ENCODE measurements at places on chromosomes 2 and 18.

DNA sequence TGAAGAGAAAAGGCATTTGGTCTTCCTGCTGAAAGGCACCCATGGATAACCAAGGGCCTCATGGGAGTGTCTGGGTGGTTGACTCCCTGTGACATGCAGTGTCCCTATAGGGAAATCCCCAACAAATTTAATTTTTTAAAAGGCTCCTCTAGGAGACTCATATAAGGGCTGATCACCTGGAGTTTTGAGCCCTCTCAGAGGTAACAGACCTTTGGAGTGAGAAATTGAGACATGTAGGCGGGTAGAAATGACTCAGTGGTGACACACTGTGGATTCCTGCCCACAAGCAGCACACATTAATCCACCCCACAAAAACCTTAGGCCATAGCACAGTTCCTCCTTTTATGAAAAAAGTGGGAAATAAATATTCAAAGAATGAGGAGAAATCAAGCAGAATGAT lies 557.0 kb upstream of the CNTNAP5 start:
- no peak for DNase-seq

DNA sequence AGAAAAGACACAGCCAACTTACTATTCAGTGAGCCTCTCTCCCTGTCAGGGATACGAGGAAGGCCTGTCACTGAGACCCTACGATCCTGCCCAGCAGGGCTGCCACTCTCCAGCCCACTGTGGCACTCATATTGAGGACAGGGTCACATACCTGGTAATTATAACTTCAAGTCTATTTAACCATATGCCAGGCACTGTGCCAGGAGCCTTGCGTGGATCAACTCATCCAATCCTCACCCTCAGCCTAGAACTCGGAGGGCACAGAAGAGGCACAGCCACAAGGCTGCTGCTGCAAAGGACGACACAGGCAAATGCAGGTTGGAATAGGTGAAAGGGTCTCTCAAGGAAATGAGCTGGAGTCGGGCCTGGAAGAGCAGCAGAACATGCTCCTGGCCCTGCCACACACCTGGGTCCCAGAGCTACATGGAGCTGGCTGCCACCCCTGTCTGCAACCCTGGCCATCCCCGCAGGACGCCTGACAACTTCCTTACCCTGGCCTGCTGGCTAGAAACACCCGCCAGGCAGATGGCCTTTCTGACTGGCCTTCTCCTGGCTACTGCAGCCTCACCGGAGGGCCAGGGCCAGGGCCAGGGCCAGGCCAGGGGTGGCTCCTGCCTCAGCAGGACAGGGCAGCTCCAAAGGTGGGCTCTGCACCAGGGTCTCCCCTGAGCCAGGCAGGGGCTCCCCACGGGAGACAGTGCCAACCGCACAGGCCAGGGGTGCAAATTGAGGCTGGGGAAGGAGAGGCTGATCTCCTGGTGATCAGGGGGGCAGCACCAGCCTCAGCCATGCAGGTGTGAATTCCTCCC lies 32.1 kb upstream of the SLC66A3 start:
- DNase-seq = no peak

DNA sequence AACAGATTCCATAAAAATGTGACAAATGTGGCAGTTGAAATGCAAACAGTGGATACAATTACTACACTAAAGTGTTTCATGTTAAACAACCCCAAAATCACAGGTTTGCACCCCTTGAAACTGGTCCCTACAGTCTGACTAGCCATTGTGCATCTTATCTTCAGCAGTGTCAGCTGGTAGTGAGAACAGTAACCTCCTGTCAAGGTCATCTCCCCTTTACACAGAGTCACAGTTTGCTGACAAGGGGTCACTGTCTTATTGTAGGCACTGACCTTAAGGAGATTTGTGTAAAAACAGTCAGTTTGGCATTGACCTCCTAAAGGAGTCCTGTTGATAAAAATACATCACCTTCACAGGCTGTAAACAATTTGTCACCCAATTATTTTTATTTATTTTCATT lies 37.3 kb upstream of the TTC21B start:
- DNase-seq = no peak

DNA sequence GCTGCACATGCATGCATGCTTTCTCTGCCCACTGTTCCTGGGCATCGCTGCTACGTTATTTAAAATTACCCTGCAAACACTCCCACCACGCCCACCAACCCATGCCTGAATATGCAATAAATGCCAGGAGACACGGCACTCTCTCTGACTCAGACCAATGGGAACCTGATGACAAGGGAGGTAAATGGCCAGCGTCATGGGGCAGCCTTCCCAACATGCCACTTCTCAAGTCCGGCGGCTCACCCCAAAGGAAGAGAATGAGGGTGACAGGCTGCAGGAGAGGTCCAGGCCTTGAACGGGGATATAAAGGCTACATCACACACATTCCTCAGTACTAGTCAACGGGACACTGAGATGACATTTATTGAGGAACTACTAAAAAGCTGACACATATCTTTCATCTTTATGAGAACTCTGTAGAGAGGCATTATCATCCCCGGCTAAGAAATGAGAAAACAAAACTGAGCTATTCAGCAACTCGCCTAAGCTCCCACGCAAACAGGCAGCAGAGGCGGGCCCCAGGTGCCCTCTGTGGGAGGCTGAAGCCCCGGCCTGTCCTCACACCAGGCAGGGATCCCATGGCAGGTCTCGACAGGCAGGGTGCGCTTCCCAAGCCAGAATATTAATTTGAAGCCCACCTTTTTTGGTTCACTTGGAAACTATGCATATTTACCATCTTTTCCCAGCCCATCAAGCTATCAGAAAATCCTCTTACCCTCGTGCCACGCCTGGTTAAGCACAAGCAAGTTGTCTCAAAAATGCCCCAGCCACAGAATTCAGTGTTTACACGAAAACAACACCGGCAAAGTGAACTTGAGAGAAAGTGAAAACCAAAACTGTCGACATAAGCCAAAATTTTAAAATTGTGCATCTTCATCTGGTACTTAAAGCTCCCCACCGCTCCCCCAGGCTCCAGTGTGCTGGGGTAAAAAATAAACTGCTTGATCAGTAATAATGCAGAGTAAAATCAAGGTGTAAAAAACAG lies 166.3 kb downstream of the HDAC4 start:
- no peak for DNase-seq

GRCh38 chr2:215878476-215879063 lies 134.8 kb downstream of the MREG start:
- no peak for DNase-seq

DNA sequence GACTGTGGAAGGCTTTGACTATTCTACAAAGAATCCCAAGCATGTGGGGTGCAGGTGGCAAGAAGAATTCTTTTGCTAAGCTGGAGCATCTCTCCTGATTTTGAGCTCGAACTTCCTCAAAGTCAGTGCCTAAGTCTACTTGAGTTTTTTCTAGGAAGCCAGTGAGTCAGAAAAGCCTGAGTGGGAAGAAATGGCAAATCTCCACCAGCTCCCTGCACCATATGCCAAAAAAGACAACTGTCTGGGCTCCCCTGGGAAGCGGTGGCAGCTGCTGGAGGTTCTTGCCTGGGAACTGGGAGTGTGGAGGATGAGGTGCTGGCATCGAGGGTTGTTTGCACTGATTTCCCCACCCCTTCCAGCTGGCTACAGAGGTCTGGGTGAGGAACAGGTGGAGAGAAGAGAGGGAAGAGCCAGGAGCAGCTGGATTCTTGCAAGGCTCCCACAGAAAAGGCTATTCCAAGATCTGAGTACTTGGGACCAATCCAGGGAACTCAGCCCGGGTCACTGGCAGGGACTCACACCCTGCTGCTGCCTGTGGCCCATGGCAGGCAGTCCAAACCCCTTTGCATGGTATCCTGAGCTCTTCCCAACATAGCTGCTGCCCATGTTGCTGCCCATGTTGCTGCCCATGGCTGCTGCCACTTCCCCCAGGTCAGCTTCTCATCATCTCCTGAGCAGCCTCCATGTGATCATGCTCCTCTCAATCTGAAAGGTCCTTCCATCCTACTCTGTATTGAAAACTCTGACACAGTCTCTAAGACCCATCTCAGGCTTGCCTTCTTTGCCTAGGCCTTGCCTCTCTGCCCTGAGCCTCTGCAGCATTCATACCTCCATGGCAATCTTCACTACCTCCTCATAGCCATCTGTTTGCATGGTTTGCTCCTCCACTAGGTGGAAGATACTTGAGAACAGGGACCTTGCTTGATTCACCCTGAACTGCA lies 128.3 kb upstream of the SPATS2L start:
- peak; percentile 49 for DNase-seq

DNA sequence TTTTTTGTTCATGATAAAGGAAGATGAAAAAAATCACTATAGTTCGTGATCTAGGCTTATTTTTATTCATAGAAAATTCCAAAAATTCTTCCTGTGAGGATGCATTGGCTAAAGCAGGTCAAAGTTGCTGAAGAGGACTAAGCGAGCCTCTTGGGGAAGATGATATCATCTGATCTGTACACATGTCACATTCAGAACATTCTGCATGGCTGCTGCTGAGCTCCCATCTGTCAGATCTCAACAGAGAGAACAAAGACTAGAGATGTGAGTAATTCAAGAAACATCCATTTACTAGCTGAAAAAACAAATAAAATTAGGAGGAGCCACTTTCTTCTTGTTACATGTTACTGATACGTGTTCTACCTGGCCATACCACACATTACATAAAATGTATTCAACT lies 518.6 kb upstream of the FSIP2 start:
- DNase-seq = no peak

GRCh38 chr2:181660181-181660580 lies 3.3 kb upstream of the CERKL start:
- no peak for DNase-seq

DNA sequence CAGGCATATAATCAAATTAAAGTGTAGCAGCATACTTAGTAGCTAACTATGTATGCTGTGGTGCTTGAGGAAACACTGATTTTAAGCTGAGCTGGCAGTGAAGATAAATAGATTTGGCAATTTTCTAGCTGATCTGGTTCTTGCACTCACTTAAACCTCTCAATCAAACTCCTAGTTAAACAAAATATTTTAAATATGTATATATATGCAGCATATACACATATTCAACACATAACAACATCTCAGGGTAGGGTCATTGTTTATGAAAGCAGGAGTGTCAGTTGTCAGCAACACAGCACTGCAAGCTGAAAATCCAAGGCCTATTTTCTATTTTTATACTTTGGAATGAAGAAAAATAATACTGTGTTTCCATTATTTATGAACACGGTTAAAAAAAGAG lies 10.4 kb upstream of the FSHR start:
- no peak for DNase-seq

GRCh38 chr2:152826581-152827279 lies 108.3 kb downstream of the ARL6IP6 start:
- no peak for DNase-seq

DNA sequence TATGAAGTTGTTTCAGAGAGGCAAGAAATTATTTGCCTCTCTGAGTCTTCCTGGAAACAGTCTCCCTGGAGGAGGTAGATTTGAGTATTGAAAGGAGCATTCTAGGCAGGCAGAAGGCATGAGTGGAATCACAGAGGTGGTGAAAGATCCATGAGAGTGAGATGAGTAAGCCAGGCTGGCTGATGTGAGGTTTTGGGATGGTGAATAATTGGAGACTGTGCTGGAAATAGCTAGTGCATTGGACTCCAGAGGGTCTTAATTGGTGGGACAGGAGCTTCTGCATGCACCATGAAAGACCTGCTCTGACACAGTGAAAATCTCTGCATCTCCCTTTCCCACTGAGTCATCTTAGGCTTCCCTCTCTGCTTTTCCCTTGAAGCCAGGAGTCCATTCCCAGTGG lies 46.3 kb downstream of the CDC42EP3 start:
- DNase-seq = no peak

DNA sequence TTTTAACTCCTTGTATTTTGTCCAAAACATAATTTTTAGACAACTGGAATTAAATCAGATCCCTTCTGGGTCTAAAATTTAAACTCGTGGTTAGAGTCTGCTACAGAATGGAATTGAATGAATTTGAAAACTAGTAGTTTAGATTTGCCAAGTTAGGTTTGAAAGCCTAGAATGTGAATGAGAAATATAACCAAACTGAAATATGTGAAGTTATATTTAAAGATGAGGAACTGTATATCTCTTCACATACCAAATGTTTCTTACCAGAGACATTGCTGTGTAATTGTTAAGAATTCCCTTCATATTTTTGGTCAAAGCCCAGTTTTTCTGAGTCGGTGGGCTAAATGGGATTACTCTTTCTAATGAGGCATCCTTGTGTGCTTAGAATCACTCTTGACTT lies 74.2 kb downstream of the LPIN1 start:
- DNase-seq = no peak

GRCh38 chr2:235238537-235238936 lies 255.3 kb upstream of the AGAP1 start:
- DNase-seq = peak; percentile 55

DNA sequence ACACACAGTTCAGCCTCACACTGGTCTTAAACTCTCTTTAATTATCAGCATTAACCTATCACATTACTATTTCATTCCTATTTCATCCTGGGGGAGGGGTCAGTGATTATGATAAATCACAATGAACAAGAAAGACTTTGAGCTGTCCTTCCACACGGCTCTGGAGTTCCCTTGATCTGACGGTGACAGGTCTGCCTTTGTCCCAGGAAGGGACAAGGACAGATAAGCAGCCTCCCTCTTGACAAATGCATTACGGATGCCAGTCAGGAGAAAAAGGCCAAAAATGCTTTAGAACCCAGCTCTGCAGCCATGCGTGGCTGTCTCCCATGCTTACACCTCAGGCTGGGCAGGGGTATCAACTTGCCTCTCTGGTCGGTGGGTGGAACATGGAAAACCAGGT lies 281.7 kb downstream of the BCL11A start:
- no peak for DNase-seq

DNA sequence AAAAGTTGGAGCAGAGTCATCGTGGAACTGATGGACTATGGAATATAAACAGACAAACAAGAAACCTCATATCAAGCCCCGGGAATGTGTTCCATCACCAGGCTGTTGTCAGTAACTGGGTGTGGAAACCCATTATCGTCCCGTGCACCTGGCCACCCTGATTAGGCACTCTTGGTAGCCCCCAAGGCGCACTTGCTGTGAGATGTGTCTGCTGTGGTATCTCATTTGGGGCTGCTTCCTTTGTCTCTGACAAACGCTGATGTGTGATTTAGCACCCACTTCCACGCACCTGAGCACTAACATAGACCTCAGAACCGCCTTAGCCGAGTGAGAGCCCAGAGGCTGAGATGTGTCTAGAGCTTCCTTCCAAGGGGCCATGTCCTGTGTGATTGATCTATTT lies 96.3 kb downstream of the PRPF40A start:
- DNase-seq = no peak

DNA sequence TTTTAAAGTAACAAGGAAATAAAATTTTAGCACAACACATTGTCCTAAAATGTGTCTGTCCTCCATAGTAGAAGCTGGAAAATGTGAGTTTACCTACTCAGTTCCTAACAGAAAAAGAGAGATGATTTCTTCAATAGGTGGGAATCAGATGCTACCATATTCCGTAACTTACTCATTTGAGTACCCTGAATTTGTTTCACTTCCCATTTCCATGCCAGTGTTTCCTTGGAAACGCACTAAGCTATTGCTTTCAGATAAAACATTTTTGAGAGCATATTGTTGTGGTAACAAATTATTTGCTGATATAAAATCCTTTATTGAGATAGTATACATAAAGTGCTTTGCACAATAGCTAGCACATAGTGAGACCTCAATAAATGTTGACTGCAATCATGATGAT lies 137.5 kb upstream of the BARD1 start:
- DNase-seq = no peak

GRCh38 chr2:83615511-83615910 lies 843.6 kb downstream of the SUCLG1 start:
- DNase-seq = no peak

GRCh38 chr2:113692698-113693428 lies 63.6 kb downstream of the SLC35F5 start:
- DNase-seq = no peak

- no peak for DNase-seq
Observed at GRCh38 chr18:22830511-22830910, 102.6 kb upstream of the RBBP8 start.

- peak; percentile 97 for DNase-seq
Observed at GRCh38 chr18:68177807-68178702, 536.9 kb downstream of the TMX3 start.
